ENCODE measurements at places on chromosomes 7 and 10.

GRCh38 chr10:132701099-132701845 is 84.7 kb downstream of the NKX6-2 start:
- no peak for DNase-seq

GRCh38 chr10:123140164-123140982 is 4.6 kb downstream of the HMX3 start:
- DNase-seq = no peak

- no peak for DNase-seq
Observed at GRCh38 chr10:17019696-17020095, 109.9 kb downstream of the CUBN start.

- DNase-seq = no peak
Observed at GRCh38 chr7:106788637-106789036, 76.4 kb upstream of the PIK3CG start.

GRCh38 chr10:132448248-132448731 is 51.3 kb downstream of the PWWP2B start:
- DNase-seq = peak; percentile 20

DNA sequence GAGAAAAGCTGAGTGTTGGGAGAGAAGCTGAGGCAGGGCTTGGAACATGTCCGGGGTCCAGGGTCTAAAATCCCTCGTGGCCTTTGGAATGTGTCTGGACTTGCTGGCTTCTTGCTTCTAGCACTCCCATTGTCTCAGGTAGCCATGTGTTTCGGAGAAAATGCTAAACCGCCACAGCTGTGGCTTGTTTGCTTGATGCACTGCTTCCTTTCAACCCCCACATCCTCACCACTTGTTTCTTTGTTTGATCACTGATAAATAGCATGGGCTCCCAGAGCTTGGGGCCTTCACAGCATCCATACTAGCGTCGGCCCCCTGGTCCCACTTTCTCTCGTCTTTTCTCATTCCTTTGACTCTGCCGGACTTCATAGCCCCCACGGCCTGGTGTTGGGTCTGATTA is 102.7 kb downstream of the ANKRD26 start:
- no peak for DNase-seq

GRCh38 chr7:77800158-77800557 is 1.6 kb downstream of the PHTF2 start:
- no peak for DNase-seq

GRCh38 chr7:51080216-51080615 is 236.4 kb downstream of the COBL start:
- no peak for DNase-seq

GRCh38 chr7:142790555-142790954 is 19.8 kb downstream of the PRSS2 start:
- no peak for DNase-seq

DNA sequence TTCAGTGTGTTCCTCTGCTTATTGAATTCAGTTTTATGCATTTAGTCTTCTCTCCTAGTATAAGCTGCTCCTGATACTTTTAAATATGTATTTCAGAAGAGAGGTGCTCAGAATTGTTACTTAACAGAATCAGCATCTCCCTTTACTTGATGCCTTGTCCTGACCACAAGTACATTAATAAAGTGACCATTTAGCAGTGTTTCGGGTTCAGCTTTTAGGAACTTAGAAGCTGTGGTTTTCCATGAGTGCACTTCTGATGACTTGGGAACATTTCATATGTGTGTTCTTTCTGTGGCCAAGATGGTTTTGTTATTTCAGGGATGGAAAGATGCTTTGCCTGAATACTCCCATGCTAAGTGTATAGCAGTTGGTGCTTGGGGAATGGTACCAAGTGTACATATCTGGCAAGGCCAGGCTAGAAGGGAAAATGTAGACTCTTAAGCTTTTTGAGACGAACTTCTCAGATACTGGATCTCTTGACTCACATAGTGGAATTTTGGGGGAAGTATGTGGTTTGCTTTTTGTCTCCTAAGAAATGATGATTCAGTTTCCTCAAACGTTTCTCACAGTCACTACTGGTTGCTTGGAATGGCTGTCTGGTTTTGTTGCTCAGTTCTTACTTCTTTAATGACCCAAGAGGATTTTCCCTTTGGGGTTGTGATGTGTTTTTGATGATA is 17.2 kb downstream of the SGPL1 start:
- DNase-seq = no peak

GRCh38 chr7:2613098-2613930 is 18.5 kb upstream of the TTYH3 start:
- no peak for DNase-seq

- DNase-seq = no peak
Observed at GRCh38 chr7:157044147-157044687, 33.8 kb upstream of the MNX1 start.

DNA sequence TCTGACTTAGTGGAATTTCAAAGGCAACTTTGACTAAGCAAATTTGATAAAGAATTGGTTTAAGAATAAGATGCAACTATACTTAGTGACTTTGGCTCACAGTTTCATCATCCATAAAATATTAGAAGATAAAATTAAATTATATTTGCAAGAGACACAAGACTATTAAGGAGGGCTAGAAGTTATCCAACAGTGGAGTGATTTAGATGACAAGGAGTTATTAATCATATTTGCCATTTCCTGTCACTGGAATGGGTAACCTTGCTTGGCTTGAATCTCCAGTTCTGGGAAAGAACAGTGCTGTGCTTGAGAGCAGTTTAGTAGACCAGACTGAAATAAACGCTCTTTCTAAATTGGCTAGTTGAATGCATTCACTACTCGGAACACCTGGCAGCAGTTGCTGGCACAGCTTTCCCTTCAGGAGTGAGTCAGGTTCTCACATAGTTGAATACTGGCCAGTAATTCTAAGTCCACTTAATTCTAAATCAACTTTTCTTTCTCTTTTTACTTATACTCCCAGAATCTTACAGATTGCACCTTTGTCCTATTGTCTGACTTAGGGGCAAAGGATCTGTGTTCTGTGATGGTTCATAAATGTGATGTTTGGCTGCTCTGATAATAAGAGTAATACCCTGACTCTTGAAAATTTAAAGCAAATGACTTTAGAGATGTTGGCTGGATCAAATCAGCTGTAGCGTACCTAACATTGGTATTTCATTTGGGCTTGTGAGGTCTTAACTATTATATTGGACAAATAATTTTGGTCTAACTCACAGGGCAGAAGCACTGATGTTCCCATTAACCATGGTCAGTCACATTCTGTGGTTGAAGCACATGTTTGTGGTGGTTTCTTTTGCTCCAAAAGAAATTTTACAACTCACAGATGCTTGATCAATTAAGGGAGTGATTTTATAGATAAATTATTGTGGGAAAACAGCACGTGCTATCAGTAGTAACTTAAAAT is 16.6 kb downstream of the STMP1 start:
- DNase-seq = no peak

- no peak for DNase-seq
Observed at GRCh38 chr10:3102720-3103427, 35.5 kb downstream of the PFKP start.

- DNase-seq = no peak
Observed at GRCh38 chr7:158821171-158822031, 7.9 kb downstream of the ESYT2 start.

DNA sequence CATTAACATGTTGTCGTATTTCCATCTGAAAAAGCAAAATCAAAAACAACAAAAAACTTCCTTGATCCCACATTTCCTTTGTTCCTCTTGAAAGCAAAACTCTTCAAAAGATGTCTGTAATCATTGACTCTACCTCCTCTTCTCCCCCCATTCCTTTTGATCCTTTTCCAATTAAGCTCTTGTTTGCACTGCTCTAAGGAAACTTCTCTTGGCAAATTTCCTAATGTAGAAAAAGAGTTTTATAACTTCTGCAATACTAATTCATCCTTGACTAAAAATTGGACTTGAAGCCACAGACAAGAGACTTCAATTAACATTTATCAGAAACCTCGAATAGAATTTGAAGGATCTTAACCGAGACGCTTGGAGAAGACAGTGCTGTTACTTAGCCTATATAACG is 317.1 kb upstream of the SEMA3C start:
- DNase-seq = no peak

GRCh38 chr10:114631666-114632417 is 26.2 kb downstream of the ABLIM1 start:
- DNase-seq = no peak

- no peak for DNase-seq
Observed at GRCh38 chr7:87170828-87171227, 18.6 kb downstream of the DMTF1 start.

GRCh38 chr7:18520450-18521235 is 25.1 kb downstream of the HDAC9 start:
- no peak for DNase-seq

- DNase-seq = no peak
Observed at GRCh38 chr7:78315119-78315518, 516.5 kb downstream of the PHTF2 start.

GRCh38 chr7:101880282-101881054 is 63.0 kb downstream of the CUX1 start:
- DNase-seq = no peak

GRCh38 chr7:98985945-98986344 is 107.6 kb downstream of the TRRAP start:
- no peak for DNase-seq

DNA sequence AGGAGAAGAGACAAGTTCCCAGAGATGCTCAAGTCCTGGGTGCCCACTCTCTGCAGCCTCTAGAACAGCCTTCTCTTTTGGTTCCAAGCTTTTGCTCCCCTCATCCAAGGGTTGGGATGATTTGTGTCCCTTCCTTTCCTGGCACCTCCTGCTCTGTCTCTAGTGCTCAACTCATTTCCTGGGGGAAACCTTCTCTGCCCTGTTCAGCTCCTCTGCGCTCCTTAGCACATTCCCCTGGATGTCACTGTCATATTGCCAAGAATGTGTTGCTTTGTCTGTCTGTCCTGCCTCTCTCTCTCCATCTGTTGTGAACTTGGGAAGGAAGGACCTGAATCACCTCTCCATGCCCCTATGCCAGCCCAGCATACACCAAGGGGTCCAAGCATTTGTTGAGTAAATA is 5.1 kb upstream of the LBX1 start:
- no peak for DNase-seq

GRCh38 chr10:112244197-112244596 is 39.0 kb upstream of the TECTB start:
- DNase-seq = no peak
